ENCODE measurements at places on chromosomes 4 and X.

DNA sequence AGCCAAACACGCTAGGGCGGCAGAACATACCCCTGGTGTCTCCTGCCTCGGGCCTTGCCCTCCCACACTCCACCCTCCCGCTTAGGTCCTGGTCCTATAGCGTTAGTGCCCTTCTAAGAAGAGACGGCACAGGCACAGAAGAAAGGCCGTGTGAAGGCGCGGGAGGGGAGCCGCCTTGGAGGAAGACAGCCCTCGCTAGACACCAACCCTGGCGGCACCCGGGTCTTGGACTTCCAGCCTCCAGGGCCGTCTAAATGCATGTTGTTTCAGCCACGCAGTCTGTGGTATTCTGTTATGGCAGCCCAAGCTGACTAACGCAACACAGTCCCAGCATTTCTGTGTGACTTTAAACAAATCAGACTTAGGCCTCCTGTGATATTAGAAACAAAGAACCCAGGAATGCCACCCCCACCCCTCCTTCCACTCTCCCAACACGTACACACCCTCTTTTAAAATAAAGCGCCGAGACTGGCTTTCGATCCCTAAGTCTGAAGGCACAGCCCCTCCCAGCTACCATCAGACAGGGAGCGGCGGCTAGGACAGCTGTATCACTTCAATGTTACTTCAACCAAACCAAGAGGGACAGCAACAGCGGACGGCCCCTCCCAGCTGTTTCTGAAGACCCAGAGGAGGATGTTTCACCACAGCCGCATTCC lies 128.0 kb downstream of the AFAP1 start:
- DNase-seq: no peak

DNA sequence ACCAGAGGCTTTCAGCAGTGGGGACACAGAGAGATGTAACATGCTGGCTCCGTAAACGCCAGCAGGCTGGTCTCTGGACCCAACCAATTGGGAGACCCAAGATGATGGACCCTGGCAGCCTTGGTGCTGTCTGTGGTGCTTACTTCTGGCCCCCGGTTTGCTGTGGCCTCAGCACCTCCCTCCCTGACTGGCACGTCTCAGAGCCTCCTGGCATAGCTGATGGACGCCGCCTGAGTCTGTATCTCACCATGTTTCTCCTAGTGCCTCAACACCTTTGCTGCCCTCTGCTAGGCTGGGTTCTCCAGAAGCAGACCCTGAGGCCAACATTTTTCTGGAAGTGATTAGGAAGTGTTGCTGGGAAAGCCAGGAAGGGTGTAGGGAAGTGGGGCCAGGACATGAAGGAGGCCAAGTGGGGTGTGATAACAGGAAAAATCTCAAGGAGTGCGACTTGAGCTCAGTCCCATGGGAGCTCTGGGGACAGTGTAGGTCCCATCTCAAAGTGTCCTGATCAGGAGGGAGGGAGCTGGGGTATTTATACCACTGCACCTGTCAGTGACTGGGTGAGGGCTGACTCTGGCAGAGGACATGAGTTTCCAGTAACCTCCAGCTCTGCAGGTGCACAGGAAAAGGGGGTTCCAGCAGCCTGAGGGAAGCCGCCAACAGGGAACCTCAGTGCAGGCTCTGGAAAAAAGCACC lies 31.8 kb downstream of the PPP2R2C start:
- DNase-seq: no peak

DNA sequence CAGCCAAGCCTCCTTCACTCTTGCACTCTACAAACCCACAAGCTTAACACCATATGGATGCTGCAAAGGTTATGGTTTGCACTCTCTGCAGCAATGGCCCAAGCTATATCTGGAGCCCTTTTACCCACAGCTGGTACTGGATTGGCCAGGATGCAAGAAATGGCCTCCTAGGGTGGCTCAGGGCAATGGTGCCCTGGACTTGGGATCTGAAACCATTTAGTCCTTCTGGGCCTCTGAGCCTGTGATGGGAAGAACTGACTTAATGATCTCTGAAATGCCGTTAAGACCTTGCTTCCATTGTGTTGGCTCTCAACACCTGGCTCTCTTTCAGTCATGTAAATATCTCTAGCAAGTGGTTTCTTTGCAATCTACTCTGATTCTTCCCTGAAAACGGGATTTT lies 626.0 kb downstream of the KCTD8 start:
- DNase-seq: no peak

DNA sequence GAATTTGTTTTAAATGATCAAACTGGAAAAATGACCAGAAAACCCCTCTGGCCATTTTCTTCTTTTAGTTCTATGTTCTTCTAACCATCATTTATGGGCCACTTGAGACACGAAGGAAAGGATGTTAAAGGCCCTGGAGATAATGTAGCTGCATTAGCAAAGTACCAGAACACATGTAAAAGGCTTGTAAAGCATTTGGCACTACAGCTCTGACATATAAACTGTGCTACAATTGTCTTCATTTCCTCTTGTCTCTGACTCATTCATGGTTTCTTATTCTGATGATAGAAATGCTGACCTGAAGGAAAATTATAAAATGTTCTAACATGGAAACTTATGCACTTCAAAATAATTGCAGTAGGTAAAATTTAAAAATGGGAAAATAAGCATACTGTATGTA lies 388.7 kb downstream of the FAT4 start:
- DNase-seq: no peak

DNA sequence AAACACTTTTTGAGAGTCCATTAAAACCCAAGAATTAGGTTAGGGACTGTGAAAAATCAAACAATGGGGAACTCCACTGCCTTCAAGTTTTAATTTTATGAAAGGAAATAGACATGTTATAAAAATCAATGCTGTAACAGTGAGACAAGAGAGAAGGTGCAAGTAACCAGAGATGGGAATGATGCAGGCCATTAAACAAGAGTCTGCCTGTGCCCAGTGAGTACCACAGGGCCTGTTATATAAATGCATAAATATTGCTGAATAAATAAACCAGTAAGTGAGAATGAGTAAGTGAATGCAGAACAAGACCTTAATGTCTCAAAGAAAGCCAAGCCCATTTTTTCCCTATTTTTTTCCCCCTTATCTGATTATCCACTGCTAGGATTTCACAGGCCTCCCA lies 53.3 kb upstream of the BMP2K start:
- DNase-seq: no peak

- no peak for DNase-seq
These were observed 215.2 kb upstream of the NOCT start for GRCh38 chr4:138800421-138800820.

- DNase-seq: no peak
These were observed 196.4 kb upstream of the GPC4 start for GRCh38 chrX:133611676-133612075.

GRCh38 chr4:118346495-118346894 lies 6.3 kb downstream of the PRSS12 start:
- no peak for DNase-seq

DNA sequence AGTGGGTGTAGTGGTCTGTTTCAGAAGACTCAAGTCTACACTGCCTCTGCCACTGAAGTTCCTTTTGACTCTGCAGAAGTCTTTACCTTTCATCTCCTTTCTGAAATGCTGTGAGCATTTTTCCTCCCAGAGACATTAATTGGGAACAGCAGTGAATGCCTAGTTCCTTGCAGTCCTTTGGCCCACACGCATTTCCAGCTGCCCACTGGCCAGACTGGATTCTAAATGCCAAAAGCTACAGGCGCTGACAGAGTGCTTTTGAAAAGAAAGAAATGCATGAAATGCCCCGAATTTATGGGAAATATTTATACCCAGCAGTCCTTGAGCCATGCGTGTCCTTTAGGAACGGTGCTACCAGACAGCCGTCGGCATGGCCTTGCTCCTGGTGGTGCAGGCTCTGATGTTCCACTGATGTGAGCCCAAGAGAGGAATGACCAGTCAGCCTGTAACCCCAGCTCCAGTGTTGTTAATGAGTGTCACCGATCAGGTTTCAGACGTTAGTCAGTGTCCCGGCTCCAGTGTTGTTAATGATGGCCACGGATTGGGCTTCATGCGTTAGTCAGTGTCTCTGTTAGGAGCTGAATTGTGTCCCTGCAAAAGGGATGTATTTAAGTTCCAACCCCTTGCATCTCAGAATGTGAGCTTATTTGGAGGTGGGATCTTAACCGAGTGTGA lies 132.6 kb downstream of the TBL1X start:
- DNase-seq: no peak
